ENCODE measurements at places on chromosomes 11 and 22.

- DNase-seq, result no peak
Measured at GRCh38 chr11:46570790-46571398, 22.9 kb downstream of the AMBRA1 start.

DNA sequence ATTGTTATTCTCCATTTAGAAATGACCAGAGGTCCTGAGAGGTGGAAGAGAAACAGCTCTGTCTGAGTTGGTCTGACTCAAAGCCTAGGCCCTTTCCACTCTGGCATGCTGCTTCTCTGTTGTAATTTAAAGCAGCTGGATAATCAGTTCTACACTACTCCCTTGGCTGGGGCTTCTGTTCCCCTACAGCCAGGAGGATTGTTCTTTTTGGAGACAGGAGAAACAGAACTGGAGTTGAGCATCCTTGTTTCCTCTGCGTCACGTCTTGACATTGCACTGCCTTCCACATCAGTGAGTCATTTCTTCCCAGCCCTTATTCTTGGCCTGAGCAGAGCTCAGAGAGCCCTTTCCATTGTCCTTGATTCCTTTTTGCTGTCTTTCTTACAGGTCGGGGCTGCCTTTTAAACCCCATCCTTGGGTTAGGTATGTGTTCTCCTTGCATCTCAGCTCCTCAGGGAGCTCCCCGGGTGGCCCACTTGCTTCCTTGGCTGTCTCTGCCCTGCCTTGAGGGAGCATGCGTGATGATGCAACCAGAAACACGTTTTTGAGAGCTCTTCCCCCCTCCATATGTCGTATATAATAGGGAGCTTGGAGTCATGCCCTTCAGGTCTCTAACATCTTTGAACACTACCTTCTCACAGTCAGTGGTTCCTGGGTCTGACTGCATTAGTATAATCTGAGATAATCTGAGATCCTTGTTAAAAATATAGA, 35.7 kb downstream of the CYB5R2 start:
- no peak for DNase-seq

DNA sequence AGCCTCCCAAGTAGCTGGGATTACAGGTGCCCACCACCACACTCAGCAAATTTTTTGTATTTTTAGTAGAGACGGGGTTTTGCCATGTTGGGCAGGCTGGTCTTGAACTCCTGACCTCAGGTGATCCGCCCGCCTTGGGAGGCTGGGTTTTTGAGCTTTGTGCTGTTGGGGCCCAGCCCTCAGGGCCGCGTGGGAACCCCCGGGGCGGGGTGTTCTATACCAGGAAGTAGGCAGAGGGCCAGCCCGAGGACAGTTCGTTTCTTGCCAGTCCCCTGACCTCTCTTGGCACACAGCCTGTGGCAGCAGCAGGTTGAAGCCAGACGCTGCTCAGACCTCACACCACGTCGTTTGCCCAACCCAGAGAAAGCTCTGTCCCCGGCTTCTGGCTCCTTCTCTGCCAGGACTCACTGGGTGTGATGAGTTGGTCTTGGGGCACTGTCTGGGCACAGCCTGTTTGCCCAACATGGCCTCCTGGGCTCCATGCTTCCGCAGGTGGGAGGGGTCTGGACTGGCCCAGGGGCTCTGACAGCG, 24.9 kb upstream of the CHKA start:
- DNase-seq, result no peak

- no peak for DNase-seq
Measured at GRCh38 chr22:30732426-30732825, 37.8 kb downstream of the OSBP2 start.

- DNase-seq, result no peak
Measured at GRCh38 chr11:133981156-133981555, 24.4 kb upstream of the IGSF9B start.

- no peak for DNase-seq
Measured at GRCh38 chr22:29987137-29987536, 93.1 kb upstream of the HORMAD2 start.

DNA sequence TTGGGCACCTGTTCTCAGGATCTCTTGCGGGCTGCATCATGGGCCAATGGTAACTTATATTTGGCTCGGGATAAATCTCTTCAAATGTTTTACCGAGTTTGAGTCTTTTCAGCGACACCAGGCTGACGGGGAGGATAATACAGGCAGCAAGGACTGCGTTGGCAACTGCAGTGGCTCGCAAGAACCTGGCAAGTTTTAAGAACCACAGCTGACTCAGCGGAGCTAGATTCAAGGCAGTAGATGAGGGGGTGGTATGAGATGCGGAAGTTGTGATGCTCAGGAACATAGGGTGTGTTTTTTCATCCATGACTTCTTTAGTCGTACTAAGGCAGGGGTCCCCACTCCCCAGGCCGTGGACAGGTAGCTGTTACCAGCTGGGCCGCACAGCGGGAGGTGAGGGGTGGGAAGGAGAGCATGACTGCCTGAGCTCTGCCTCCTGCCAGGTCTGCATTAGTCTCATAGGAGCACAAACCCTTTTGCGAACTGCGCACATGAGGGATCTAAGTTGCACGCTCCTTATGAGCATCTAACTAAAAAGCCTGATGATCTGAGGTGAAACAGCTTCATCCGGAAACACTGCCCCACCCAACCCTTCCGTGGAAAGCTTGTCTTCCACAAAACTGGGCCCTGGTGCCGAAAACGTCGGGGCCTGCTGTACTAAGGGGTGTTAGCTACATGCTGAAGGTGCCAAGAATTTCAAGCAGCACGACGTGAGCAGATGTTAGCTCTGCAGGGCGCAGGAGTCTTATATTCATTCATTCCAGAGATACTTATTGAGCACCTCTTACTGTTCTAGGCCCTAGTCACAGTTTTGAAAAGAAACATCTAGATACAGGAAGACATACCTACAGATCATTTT, 6.4 kb upstream of the JAM3 start:
- DNase-seq, result no peak

- no peak for DNase-seq
Measured at GRCh38 chr11:119694334-119694733, 34.7 kb downstream of the NECTIN1 start.

- no peak for DNase-seq
Measured at GRCh38 chr11:128195057-128195751, 392.2 kb downstream of the ETS1 start.

DNA sequence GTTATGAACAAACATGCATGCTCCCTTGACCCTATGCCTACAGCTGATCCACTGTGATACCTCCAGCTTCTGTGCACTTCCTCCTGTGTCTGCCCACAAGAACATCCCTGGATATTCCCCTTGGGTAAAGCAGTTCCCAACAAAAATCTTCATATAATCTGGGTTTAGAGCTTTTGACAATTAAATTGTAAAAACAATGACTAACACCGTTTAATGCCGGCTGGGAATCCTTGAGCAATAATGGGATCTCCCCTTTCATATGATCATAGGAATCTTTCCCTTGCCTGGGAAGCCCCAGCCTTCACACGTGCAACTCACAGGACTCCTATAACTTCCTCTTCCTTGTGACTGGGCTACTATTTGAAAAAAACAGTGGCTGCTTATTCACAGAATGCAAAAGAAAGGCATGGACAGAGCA, 6.3 kb upstream of the ZC3H12C start:
- DNase-seq, result no peak

DNA sequence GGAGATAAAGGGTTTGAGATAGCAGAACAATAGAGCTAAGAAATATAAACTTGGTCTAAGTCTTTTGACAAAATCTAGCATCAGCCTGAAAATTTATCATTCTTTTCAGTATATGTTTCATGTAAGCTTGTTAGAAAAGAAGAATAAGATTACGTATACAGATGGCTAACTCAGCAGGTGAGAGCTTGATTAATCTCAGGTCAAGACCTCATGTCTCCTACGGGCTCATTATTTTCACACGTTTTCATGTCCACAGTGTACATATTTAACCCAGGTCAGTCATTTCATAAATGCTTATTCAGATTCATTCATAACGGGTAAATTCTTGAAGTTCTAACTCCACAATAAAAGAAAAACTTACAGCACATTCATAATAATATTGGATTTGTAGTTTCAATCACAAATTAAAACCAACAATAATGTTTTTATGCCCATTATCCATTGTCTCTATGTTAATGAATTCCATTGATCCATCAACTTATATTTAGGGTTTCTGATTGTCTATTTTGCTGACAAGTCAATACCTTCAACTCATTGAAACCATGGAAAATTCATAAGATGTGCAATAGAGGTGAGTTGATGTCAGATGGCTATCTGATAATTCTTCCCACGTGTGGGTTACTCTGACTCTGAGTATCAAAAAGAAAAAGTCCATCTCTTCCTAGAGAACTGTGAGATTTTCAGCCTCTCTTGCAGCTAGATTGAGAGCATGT, 102.6 kb downstream of the CASP12 start:
- no peak for DNase-seq

DNA sequence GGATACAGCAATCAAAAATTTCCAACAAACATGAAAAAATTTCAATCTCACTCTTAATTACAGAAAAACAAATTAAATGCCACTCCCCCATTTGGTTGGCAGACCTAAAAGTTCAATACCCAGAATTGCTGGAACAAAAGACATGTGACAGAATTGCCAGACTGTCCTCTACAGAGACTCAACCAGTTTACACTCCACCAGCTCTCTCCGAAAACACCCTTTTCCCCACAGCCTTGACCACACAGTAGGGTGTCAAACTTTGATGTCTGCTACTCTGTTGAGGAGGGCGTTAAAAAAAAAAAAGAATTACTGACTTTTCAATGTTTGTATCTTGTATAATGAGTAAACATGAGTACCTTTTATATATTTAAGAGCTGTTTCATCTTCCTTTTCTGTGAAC, 44.7 kb upstream of the YPEL1 start:
- no peak for DNase-seq

DNA sequence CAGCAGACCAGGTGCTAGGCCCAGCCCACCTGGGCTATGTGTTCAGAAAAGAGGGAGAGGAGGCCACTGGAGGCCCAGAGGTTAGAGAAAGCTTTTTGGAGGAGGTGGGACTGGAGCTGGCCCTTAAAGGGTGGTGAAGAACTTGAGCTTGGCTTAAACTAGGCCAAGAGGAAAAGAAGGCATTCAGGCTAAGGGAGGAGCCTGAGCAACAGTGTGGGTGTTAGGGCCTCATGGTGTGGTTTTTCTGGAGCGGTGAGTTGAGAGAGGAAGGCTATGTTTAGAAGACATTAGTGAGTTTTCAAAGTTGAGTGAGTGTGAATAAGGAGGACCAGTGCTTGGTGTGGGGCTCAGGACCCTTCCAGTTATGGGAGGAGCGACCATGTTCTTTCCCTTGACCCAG, 6.2 kb downstream of the TAF6L start:
- no peak for DNase-seq

DNA sequence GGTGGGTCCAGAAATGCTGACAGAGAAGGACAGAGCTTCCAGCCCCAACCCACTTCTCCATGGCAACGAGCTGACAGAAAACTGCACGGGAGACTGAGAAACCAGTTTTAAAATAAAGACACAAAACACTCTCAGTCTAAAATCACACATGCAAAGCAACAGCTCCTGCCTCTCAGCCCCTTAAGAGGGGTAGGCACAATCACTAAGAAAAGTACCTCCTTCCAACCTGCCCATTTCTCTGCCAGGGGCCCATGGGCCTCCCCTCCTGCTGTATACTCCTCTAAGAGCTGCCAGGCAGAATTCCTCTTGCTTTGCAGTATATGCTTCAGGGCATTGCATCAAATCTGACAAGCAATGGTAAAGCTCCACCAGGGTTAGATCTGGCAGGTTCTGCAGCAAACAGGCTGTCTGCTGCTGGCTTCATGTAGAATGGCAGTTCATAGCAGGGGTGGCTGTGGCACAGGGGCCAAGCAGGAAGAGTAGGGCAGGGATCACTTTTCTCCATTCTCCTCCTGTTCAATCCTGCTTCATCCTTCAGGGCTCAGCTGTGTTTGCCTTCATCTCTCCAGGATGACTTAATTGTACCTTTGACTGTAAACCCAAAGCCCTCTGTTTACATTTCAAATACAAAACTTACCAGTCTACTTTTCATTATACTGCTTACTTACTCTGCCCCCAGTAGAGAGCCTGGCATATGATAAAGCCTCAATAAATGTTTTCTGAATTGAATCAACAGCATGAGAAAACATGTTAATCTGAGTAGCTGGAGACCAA, 77.7 kb downstream of the KCNC1 start:
- DNase-seq, result no peak

GRCh38 chr11:71437399-71437798, 10.8 kb downstream of the DHCR7 start:
- no peak for DNase-seq

GRCh38 chr11:69200331-69201065, 44.8 kb downstream of the SMIM38 start:
- no peak for DNase-seq

DNA sequence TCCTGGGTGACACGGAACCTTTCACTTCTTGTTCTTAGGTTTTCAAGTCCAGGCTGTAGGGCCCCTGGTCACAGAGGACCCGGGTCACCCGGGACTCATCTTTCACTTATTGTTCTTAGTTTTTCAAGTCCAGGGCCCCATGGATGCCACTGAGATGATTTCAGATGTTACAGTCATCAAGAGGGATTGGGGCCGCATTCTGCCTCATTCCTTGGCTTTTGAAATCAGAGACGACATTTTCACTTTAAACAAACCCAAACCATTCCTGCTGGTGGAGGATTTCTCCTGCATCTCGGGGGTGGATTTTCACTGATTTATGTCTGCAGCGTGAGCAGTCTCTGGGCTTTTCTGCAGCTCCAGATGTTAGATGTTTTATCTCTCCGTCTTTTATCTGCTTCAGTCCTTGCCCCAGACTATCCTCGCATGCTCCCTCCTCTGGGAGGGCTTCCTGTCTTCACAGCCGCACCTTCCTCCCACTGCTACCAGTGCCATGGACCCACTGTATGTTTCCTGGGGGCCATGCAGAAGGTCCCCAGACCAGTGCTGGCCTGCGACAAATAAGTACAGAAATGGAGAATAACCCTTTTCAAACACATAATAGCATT, 27.4 kb downstream of the FBLN1 start:
- DNase-seq, result no peak

GRCh38 chr11:68905421-68906360, 2.0 kb downstream of the IGHMBP2 start:
- DNase-seq, result no peak

DNA sequence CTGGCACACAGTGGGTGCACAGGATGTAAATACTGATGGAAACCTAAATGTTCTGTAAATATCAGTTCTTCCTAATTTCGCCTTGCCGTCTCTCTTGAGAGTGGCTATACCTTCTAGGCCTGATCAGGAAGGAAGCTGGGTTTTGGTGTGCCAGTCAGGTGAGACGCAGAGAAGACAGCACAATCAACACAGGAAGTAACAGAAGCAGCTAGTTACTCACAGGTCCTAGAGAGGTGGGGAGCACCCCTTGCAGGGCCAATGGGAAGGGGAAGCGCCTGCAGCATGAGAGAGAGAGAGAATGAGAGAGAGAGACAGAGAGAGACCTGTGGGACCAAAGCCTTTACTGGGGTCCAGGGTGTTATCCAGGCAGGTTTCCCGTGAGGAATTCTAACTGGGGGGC, 80.8 kb downstream of the FBLN1 start:
- no peak for DNase-seq

- DNase-seq, result no peak
Measured at GRCh38 chr11:61700212-61700611, 20.0 kb downstream of the DAGLA start.

DNA sequence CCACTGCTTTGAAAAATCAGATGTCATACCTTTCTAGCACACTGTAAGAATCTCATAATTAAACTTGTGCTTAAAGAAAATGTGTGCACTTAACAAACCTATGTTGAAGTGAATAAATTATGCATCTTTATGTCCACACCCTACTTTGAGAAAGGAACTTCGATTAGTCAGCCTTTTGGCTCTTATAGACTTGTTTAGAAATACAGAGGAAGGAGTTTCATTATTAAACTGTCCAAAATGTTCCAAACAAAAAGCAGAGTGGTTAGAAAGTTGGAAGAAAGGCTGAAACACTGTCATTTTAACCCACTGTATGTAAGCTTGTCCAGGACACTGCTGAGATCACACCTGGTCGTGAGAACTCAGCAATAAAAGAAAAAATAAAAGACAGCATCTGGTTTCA, 863.2 kb upstream of the CHORDC1 start:
- no peak for DNase-seq

Data from NCI-H524 treated with DMSO at 0.1 percent for 48 hours (cell line).